ENCODE measurements at places on chromosomes 2 and 18.

GRCh38 chr2:74019516-74019915 lies 34.8 kb downstream of the TET3 start:
- DNase-seq, result no peak

- DNase-seq, result peak; percentile 94
These were observed 43.4 kb downstream of the MYL12B start for GRCh38 chr18:3305354-3305762.

- DNase-seq, result no peak
These were observed 55.3 kb upstream of the LAPTM4A start for GRCh38 chr2:20106746-20107145.

GRCh38 chr18:36307513-36307912 lies 10.0 kb downstream of the FHOD3 start:
- no peak for DNase-seq

- DNase-seq, result no peak
These were observed 14.0 kb downstream of the PNO1 start for GRCh38 chr2:68171684-68172083.

DNA sequence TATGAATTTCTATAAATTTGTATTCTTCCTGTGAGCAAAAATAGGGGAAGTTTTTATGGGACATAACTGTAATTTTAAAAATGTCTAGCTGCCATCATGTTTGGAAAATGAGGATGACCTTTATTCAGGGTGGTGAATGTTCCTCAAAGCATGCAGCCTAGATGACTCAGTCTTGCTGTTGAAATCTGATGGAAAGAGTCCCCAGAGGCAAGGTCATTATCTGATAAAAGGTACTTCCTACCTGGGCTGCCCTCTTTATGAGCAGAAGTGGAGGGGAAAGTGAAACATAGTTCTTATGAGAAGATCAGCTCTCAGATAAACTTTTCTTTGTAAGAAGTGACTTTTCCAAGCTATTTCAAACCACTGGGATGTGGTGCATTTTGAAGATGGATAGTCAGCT lies 1144.7 kb upstream of the PIK3C3 start:
- DNase-seq, result no peak

DNA sequence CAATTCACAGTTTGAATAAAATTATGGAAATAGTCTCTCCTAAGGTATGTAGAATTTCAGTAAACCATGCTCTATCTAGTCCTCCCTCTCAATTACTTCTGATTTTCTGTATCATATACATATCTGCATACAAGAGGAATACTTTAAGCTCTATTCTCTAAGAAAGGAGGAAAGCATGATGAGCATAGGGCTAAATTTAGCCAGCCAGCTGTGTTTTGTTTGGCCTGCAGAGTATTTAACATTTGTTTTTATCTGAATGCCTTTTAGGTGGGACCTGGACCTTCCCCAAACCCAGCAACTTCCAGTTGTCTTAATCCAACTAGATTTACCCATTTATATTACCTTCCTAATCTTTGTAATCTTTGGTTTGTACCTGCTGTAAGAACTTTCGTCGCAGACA lies 42.2 kb upstream of the FAM117B start:
- no peak for DNase-seq

DNA sequence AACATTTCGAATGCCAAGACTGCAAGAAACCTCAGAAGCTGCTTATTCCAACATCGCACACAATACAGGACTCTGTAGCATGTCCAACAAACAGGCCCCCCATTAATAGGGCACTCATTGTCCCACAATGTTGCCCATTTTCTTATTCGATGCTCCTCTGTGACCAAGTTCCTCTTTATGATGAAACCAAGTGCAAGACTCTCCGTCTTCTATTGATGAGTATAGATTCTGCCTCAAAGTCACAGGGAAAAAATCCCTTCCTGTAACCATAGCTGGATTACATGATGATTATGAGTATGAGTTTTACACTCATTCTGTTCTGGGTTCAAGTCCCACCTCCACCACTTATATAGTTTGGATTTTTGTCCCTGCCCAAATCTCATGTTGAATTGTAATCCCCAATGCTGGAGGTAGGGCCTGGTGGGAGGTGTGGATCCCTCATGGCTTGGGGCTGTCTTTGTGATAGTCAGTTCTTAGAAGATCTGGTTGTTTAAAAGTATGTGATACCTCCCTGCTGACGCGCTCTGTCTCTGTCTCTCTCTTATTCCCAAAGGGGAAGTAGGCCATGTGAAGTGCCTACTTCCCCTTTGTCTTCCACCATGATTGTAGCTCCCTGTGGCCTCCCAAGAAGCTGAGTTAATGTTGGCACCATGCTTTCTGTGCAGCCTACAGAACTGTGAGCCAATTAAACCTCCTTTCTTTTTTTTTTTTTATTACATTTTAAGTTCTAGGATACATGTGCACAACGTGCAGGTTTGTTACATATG lies 148.7 kb downstream of the OSR1 start:
- no peak for DNase-seq
